Stimulated activated CD4-positive, alpha-beta T cell treated with anti-CD3 and anti-CD28 coated beads, Interleukin-1b, Interleukin-23, amount 100 ng/mL, for 48 hours (primary cell): ENCODE measurements at places on chromosomes 5 and 9.
A peak's percentile ranks its signal among the peaks of the same experiment; 100 is the strongest.

DNA sequence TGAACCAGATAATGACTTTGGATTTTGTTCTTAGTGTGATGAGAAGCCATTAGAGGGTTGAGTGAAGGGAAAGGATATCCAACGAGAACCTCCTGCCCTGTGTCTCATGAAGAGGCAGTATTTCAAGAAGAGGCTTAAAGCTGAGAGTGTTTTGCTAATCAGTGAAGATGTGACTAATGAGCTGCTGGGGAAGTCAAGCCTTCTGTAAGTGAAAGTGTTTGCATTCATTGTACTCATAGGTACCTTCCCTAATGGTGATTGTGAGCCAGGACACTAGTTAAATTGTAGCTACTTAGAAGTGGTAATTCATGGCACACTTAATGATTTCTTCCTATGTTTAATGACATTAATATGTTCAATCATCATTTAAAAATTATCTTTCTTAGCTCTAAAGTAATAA is 23.7 kb downstream of the PIP5K1B start:
- no peak for DNase-seq

GRCh38 chr9:118732998-118733397 is 636.2 kb downstream of the BRINP1 start:
- DNase-seq: no peak

GRCh38 chr5:157142317-157143126 is at the start of gene MED7:
TSS of gene MED7 (minus strand) at chr5:157142865. CDS start at chr5:157139431, 3,434 bp downstream.
- peak; percentile 96 for DNase-seq

- no peak for DNase-seq
Measured at GRCh38 chr9:101463397-101463796, 27.8 kb upstream of the ALDOB start.

DNA sequence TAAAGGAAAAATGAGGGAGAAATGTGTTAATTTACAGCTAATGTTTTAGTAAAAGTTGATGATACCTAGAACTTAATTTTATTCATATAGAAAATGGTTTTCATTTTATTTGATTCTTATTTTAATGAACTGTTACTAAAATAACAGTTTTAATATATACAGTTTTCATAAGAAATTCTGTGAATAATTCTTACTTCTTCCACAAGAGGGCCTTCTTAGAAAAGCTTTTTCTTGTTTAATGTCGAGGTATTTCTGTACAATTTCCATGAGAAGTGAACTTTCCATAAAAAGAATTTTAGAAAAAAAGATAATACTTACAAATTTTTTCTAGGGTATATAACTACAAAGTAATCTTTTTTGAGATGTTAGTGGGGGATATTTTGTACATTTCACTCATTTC is 73.9 kb downstream of the KLF9 start:
- DNase-seq: no peak
